Stimulated activated naive CD4-positive, alpha-beta T cell (primary cell): ENCODE measurements at places on chromosomes 7 and 10.
A peak's percentile ranks its signal among the peaks of the same experiment; 100 is the strongest.

GRCh38 chr7:42099066-42099465 is 137.9 kb downstream of the GLI3 start:
- no peak for DNase-seq

DNA sequence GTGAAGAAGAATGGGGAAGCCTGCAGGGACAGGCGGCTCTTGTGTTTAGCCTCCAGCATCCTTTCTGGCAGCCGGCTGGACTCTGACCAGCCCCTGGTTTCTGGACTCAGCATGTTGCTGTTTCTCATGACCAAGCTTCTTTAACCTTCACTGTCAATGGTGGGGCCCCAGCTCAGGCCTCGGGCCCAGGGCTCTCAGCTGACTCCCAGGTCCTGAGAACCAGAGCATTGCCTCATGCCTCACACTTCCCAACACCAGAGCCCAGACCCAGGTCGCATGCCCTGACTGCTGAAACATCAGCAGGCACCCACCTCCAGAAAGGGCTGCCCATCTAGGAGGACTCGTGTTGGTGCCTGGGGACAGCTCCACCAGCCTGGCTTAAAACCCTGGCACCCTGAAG is 34.8 kb upstream of the FGFR2 start:
- DNase-seq, result no peak

DNA sequence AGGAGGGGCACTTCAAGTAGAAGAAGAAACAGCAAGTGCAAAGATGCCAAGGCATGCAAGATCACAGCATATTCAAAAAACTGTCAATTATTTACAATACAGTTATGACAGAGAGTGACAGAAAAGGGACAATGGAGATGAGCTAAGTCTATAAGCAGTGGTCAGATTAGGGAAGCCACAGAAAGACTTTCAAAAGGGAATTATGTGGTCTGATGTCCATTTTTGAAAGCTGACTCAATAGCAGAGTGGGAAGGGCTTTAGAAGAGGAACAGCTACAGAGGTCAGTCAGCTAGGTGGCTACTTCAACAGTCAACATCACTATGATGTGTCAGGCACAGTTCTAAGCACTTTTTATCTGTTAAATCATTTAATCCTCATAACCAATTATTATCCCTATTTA is 45.2 kb upstream of the SPOCK2 start:
- no peak for DNase-seq

GRCh38 chr10:110138197-110138812 is 69.1 kb upstream of the MXI1 start:
- peak; percentile 78 for DNase-seq

DNA sequence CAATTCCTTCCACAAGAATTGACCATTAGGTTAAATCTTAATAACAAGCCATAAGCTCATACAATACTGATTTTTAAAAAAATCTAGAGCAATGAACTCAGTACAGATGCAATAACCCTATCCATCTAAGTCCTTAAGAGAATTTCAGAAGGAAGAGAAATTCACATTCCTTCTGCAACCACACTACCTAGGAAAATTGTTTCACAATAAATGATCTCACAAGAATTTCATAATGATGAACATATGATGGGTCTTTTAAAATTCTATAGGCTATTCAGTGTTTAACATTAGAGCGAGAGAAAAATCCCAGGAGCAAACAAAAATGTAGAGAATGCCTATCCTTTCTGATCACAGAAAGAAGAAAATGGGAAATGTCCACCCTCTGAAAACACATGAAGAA is 70.0 kb upstream of the MAGI2 start:
- no peak for DNase-seq

GRCh38 chr7:156816943-156817572 is 75.9 kb downstream of the LMBR1 start:
- DNase-seq, result no peak

GRCh38 chr7:157253850-157254249 is 83.0 kb upstream of the DNAJB6 start:
- no peak for DNase-seq
